Activated CD4-positive, alpha-beta T cell treated with anti-CD3 and anti-CD28 coated beads, Interleukin-2, amount 50 U/mL, for 48 hours (primary cell): ENCODE measurements at places on chromosomes 4 and X.

DNA sequence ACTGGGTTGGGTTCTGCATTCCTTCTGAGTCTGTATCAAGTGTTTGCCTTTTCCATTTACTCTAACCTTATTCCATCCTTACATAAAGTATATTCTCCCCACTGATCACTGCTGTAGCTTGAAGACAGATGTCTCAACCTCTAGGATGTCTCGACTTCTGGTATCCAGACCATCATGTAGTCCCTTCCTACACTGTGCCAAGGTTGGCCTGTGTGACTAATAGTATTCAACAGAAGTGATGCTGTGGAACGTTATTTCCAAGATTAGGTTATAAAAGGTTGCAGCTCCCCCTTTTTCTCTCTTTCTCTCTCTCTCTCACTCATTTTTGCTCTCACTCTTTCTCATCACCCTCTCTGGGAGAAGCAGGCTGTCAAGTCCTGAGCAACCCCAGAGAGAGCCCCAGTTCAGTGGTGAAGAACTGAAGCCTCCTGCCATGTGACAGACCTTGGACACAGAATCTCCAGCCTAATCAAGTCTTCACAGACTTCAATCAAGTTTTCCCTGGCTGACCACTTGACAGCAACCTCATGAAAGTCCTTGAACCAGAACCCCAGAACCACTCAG lies 75.4 kb downstream of the PRDM5 start:
- peak; percentile 7 for DNase-seq

DNA sequence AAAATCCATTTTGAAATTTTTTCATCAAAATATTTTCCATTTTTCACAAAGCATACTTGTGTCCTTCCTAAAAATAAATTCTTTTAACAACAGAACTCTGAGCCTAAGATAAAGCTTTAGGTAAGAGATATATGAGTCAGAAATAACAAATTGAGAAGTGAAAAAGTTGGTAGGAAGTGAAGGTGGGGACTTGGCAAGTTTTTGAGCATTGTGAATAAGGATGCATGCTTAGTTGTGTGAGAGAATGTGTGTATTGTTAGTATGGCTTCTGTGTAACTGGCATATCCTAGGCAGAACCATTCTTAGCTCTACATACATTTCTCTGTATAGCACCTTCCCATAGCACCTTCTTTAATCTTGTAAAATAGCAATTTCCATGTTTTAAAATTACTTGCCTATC lies 6.8 kb downstream of the ASB5 start:
- no peak for DNase-seq

DNA sequence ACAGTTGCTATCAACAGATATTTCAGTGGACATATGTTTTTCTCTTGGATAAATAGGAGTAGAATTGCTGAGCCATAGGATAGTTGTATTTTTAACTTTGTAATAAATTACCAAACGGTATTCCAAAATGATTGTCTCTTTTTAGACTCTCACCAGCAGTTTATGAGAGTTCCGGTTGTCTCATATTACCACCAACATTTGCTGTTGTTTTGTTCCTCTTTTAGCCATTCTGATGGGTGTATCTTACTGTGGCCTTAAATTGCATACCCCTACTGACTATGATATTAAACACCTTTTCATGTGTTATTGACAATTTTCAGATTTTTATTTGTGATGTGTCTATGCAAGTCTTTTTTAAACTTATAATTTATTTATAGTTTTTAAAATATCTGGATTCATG lies 39.7 kb downstream of the SNX25 start:
- no peak for DNase-seq

GRCh38 chr4:73251384-73251783 lies 7.2 kb downstream of the ANKRD17 start:
- no peak for DNase-seq

- no peak for DNase-seq
Observed at GRCh38 chr4:16029886-16030285, 53.9 kb downstream of the PROM1 start.

GRCh38 chr4:152243896-152244595 lies 291.8 kb downstream of the FBXW7 start:
- no peak for DNase-seq

GRCh38 chrX:46803140-46803539 lies 33.7 kb upstream of the RP2 start:
- no peak for DNase-seq

GRCh38 chr4:25343671-25344070 lies 31.1 kb downstream of the ZCCHC4 start:
- DNase-seq = no peak

GRCh38 chrX:53695946-53696549 lies 9.5 kb upstream of the HUWE1 start:
- no peak for DNase-seq

DNA sequence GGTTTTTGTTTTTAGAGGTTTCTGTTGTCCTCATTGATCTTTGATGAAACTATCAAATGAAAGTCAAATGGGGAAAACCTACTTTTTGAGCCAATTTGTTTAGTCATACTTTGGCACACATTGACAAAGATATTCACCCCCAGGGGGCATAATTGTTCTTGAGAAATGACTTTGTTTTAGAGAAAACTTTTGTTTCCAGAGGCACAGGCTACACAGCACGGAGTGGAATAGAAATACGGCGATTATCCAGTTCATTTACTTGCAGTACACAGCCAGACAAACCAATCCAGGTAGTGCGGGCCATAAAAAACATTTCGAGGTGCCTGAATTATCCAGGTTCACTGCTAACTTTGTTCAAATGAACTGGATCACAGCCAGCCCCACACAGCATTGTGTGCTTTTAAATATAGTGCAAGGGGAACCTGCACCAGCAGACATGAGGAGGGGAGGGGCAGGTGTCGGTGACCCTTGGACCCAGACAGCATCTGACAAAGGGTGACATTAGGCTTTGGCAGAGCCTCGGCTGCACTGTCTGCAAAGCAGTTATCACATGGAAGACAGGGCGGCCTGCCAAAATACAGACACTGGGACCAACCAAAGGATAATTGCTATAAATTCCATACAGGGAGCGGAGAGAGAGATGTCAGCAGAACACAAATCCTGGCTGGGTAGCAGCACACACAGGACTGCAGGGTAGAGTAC lies 179.6 kb upstream of the NOCT start:
- no peak for DNase-seq

- no peak for DNase-seq
Observed at GRCh38 chr4:48212165-48212564, 57.5 kb downstream of the TEC start.

GRCh38 chr4:165088366-165088765 lies 24.3 kb downstream of the TMEM192 start:
- no peak for DNase-seq
